ENCODE measurements at places on chromosomes 4 and X.
A peak's percentile ranks its signal among the peaks of the same experiment; 100 is the strongest.

- DNase-seq = no peak
These were observed 163.6 kb downstream of the ZNF674 start for GRCh38 chrX:46381630-46382029.

DNA sequence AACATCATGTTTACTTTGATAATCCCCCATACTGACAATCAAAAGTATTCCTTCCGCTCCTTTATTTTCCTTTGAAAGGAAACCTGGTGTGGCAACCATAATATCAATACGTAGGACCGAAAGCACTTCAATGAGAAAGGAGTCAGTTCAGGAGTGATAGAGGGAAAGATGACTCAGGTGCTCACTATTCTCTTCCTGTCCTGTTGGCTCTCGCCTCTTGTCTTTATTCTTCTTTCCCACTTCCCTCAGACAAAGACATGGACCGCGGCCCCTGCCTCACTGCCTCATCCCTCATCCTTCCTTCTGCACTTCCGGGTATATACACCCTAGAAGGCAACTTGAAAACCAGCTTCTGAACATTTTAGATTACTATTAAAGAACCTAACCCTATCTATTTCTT lies 49.8 kb upstream of the TNIP3 start:
- DNase-seq = no peak

DNA sequence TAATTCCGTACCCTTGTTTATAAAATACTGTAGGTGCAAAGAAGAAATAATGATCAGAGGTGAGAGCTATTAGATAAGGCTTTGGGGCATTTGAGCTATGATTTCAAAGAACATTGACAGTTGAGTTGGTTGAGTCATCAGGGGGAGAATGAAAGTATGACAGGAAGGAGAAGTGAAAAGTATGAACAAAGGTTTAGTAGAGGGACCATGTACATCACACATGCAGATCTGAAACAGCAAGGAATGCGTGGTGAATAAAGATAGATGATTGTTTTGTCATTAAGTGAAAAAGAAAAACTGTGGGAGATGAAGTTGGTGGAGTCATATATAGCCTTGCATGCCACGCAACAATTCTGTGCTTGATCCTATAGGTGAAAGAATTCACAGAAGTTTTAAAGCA lies 163.1 kb downstream of the ARAP2 start:
- DNase-seq = no peak

DNA sequence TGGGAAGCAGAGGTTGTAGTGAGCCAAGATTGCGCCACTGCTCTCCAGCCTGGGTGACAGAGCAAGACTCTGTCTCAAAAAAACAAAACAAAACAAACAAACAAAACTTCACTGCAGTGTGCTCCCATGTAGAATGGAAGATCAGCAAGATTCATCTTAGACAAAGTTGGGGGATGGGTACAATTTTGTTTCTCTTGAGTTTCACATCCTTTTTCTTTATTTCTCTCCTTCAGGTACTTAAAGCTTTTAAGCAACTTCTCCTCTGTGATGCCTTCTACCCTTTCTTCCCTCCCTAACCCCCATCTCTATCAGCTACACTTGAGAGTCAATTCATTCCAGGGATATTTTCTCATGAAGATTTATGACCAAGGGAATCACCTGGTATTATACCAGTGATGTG lies 15.5 kb upstream of the RBBP7 start:
- no peak for DNase-seq

DNA sequence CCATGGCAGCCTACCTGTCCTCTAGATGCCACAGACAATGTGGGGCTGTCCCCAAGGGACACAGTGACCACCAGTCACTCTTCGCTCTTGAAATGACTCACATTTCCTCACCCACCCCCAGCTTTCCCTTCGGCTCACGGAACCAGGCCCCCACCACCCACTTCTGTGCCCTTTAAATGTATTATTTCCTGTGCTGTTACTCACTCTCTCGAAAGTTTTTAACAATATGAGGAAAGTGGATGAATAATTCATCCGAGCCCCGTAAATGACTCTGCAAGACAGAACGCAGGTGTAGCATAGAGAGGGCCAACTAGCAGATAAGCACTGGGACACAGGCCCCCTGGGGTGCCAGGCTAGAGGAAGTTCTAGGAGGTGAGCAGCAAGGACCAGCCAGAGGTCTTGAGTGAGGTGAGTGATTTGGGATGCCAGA lies 179.5 kb upstream of the TBL1X start:
- no peak for DNase-seq

- DNase-seq = no peak
These were observed 118.8 kb downstream of the MID1 start for GRCh38 chrX:10501611-10502010.

DNA sequence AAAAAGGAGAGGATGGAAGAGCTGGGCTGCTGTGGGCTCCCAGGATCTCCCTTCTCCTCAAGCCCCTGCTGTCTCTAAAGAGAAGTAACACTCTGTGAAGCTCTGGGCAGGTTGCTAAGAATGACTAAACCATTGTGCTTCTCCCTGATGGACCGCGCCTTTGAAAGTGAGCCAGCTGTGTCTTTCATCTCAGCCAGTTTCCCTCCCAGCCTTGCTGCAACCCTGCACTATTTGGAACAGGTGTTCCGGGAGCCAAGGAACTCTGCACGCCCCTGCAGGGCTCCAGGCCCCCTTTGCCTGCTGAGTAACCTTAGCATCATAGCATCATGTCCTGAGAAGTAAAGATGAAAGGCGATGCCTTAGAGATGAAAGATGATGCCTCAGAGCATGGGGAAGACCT lies 39.7 kb downstream of the SMIM20 start:
- no peak for DNase-seq

- DNase-seq = no peak
These were observed 40.0 kb upstream of the ARSJ start for GRCh38 chr4:114019276-114019968.

- no peak for DNase-seq
These were observed 471 bp downstream of the MCTS1 start for GRCh38 chrX:120604361-120604782.

- no peak for DNase-seq
These were observed 64.7 kb downstream of the RBM47 start for GRCh38 chr4:40564815-40565483.

GRCh38 chrX:84873176-84873575 lies 130.5 kb upstream of the APOOL start:
- no peak for DNase-seq

- no peak for DNase-seq
These were observed 76.0 kb upstream of the DHRSX start for GRCh38 chrX:2576793-2577192.

DNA sequence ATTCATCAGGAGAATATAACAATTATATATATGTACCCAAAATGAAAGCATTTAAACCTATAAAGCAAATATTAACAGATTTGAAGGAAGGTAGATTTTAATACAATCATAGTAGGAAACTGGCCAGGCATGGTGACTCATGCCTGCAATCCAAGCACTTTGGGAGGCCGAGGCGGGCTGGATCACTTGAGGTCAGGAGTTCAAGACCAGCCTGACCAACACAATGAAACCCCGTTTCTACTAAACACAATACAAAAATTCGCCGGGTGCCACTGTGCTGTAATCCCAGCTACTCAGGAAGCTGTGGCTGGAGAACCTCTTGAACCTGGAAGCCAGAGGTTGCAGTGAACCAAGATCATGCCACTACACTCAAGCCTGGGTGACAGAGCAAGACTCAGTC lies 118.3 kb downstream of the KCNIP4 start:
- DNase-seq = no peak

- DNase-seq = no peak
These were observed 624.2 kb downstream of the GLUD2 start for GRCh38 chrX:121671649-121672048.

- DNase-seq = no peak
These were observed 471.2 kb downstream of the IQCM start for GRCh38 chr4:149344436-149344835.

- DNase-seq = peak; percentile 42
These were observed 14.4 kb upstream of the RAB40A start for GRCh38 chrX:103533511-103534216.

DNA sequence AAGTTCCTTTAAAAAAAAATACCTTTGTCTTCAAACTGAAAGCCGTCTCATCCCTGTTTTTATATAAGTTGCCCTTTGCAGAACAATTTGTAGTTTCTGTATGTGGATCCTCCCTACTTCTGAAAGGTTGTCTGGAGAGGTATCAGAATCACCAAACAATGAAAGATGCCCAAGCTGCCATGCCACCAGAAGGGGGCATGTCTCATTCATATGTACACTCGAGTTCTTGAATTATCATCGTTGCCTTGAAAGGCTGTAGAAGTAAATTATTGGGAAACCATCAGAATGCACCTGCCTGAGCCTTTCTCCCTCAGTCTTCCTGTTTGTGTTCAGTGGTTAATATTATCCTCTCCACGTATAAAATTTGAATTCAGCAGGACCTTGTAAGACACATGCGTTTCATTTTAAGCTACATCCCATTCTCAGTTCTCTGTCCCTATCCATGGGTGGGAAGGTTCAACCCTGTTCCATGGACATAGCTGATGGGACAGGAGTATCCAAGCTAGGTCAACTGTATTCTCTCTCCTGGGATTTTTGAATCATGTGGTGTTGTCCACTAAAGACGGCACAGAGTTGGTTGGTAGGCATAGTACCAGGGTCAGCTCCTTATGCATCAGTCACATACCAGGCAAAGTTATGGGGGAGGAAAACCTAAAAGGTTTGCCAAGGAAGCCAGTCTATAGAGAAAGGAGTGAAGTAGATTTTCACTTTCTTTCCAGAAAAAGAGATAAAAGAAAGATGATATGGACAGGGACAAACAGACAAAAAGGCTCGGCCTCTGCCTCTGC lies 24.0 kb downstream of the GALNT7 start:
- no peak for DNase-seq

DNA sequence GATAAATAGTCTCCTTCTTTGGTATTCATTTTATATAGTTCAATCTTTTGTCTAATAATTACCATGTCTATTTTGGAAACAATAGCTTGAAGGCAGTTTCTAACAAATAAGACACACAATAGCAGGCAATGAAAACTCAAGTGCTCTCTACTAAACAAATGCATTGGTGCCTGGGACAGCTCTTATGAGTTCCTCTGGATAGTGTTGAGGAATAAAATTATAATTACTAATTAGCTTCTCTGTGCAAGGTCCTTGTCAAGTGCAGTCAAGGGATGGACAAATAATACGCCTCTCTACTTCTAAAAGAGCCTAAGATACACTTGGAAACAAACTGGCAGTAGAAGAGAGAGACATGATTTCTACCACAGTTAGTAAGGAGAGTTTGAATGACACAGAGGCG lies 229.0 kb upstream of the GLRA2 start:
- DNase-seq = no peak

GRCh38 chrX:47566841-47567240 lies 5.8 kb downstream of the ARAF start:
- DNase-seq = no peak

- no peak for DNase-seq
These were observed 99.2 kb downstream of the DOCK11 start for GRCh38 chrX:118594697-118595420.

GRCh38 chr4:119627267-119628255 lies 1.0 kb downstream of the PDE5A start:
- peak; percentile 54 for DNase-seq

DNA sequence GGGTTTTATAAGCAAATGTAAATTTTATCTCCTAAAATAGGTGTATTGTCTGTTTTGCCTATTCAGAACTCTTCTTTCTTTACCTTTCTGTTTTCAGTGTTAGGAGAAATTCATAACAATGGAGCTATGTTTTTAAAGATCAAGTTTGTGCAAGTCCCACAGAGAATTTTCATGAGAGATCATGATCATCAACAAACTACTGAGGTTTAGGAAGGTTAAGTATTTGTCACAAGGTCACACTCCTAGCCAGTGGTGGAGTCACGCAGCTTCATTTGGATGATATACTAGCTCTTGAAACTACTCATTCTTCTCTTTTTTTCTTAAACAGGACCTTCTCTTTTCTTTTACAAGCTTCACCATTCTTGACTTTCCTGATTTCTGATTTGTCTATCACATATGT lies 892.6 kb upstream of the FRG1 start:
- DNase-seq = no peak

DNA sequence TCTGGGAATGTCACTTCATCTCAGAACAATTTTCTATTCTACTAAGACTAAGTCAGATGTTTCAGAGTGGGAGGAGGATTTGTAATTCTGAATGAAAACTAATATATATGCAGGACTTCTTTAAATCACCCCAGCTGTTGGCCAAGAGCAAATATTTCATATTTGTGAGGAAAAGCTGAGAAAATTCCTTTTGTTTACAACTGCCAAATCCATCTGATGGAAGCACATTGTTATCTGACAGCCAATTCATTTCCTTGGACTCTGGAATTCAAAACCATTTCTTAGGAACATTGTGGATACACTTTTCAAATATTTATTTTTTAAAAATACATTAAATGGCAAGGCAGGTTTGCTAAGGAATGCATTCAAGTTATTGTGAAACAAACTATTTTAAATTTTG lies 8.0 kb downstream of the SLIT2 start:
- DNase-seq = no peak

- DNase-seq = no peak
These were observed 23.8 kb downstream of the SHROOM3 start for GRCh38 chr4:76458825-76459224.

GRCh38 chrX:9844936-9845577 lies 58.8 kb downstream of the SHROOM2 start:
- no peak for DNase-seq

Measured in T-helper 17 cell (primary cell).